Osteoblast (primary cell): ENCODE measurements at places on chromosomes 13 and 19. TPM values are rescaled to one million over a fixed set of nuclear protein-coding genes. Genes with fewer than 3 reads are reported as not detected.

SOX1 gene
- not detected in 2 replicates for total RNA-seq

ZBTB32 gene
- total RNA-seq: not detected in 2 replicates

DNA sequence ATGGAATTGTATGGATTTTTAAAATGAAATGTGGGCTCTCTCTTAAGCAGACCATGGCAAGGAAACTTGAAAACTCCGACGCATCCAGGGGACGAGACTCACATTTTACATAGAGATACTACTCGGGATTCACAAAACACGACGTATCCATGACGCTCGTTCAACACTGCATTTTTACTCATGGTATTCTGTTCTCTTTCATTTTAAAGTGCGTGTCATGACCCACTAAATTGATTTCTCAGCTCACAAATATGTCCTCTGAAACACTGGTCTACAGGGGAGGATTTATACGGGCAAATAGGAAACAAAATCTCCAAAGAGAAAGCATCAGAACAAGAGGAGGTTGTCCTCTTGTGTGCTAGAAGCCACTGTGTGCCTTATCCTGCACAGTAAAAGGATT is 523.5 kb downstream of the MYO16 start:
- no peak for DNase-seq
- H3K27ac ChIP-seq: no peak overlapping the region
- no peak overlapping the region for H3K4me3 ChIP-seq
- H3K27me3 ChIP-seq: no peaks in the 10 kb centered on the region
- peaks cover 28% of the 10 kb centered on the region for H3K4me1 ChIP-seq
- H3K36me3 ChIP-seq: no peaks in the 10 kb centered on the region

DNA sequence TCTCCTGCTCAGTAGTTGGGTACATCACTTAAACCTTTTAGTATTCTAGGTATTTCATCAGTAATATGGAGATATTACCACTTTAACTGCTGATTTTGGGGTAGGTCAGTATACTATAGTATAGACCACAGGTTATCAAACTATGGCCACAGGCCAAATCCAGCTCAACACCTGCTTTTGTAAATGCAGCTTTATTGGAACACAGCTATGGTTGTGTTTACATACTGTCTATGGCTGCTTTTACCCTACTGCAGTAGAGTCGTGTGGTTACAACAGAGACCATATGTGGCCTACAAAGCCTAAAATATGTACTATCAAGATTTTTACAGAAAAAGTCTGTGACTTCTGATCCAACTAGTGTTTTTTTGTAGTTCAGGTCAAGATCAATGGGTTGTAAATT is 10.3 kb downstream of the COG6 start:
- DNase-seq: no peak
- peaks cover 2% of the 10 kb centered on the region for H3K4me1 ChIP-seq
- H3K27me3 ChIP-seq: no peaks in the 10 kb centered on the region
- no peak overlapping the region for H3K4me3 ChIP-seq
- no peak overlapping the region for H3K27ac ChIP-seq
- peaks cover 31% of the 10 kb centered on the region for H3K36me3 ChIP-seq

- no peak overlapping the region for H3K4me3 ChIP-seq
- no peaks in the 10 kb centered on the region for H3K27me3 ChIP-seq
- no peak overlapping the region for H3K27ac ChIP-seq
- H3K36me3 ChIP-seq: no peaks in the 10 kb centered on the region
- no peaks in the 10 kb centered on the region for H3K4me1 ChIP-seq
- DNase-seq: no peak
Measured at GRCh38 chr19:33248954-33249613, 23.4 kb upstream of the SLC7A10 start.
